ENCODE measurements at places on chromosomes 11 and 22.

GRCh38 chr22:49923445-49923844 is 5.0 kb downstream of the CRELD2 start:
- no peak for DNase-seq

DNA sequence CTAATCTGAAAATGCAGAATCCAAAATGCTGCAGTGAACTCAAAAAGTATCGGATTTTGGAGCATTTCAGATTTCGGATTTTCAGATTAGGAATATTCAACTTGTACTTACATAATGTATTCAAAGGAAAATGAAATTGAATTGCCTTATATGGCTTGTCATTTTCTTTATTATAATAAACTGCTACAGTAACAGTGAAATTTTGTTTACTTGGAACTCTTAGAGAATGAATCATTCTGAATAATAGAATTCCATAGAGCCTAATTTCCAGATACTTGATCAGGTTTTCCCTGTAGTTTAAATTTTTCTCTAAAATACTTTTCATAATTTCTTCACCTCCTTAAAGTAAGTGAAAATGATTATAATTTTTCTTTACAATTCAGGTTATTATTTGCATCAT is 17.3 kb downstream of the TTC17 start:
- DNase-seq: no peak

DNA sequence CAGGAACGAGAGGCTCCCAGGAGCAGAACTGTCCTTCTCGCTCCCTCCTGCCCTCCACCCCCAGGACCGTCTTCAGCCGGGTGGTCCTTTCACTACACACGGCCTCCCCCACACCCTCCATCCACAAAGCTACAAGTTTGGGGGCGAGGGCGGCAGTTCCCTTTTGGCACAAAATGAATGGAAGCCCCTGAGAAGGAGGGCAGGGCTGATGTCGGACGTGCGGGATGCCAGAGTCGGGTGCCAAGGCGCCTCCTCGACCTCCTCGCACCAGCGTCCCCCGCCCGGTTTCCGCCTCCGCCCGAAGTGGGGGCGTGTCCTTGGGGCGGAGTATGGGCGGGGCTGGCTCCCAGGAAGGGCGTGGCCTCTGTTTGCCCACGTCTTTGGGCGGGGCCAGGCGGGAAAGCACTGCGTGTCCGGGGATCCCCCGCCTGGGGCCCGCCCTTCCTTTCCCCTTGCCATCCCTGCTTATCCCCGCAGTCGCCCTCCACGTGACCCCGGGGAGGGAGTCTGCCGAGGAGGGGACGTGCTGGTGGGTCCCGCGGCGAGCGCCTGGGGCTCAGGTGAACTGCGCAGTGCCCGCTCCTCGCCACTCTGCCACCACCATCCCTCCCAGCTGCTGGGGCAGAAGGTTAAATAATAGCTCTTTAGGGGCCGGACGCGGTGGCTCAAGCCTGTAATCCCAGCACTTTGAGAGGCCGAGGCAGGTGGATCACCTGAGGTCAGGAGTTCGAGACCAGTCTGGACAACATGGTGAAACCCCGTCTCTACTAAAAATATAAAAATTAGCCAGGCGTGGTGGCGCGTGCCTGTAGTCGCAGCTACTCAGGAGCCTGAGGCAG is 937 bp upstream of the EFEMP2 start:
- peak; percentile 98 for DNase-seq

DNA sequence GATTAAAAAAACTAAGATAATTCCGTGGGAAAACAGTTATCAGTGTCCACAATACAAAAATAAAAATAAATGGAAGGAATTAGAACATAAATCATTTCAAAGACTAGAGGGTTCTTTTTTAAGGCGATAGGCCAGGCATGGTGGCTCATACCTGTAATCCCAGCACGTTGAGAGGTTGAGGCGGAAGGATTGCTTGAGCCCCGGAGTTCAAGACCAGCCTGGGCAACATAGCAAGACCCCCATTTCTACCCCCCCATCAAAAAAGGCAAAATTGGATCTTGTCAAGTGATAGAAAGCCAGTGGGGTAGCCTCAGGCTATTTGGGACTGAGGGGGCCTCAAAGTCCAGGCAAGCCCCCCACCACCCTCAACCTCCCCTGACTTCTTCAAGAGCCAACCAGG is 20.6 kb upstream of the POLA2 start:
- no peak for DNase-seq

DNA sequence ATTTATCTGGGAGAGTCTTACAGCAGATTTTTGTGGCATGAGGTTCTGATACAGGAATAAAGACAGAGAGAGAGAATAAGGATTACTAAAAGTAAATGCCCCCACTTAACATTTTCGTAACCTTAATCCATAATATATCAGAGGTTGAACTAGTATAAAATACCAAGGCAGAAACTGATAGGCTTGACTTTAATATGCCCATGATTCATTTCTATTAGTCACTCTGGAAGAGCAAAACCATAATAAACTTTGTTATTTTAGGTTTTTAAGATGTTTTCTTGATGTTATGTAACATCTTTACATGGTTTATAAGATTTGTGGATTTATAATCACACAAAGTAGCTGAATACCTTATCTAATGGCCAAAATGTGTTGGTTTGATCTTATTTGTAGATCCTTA is 19.1 kb downstream of the GUCY1A2 start:
- DNase-seq: no peak

- DNase-seq: no peak
These were observed 77.7 kb downstream of the FAM76B start for GRCh38 chr11:95711945-95712221.

DNA sequence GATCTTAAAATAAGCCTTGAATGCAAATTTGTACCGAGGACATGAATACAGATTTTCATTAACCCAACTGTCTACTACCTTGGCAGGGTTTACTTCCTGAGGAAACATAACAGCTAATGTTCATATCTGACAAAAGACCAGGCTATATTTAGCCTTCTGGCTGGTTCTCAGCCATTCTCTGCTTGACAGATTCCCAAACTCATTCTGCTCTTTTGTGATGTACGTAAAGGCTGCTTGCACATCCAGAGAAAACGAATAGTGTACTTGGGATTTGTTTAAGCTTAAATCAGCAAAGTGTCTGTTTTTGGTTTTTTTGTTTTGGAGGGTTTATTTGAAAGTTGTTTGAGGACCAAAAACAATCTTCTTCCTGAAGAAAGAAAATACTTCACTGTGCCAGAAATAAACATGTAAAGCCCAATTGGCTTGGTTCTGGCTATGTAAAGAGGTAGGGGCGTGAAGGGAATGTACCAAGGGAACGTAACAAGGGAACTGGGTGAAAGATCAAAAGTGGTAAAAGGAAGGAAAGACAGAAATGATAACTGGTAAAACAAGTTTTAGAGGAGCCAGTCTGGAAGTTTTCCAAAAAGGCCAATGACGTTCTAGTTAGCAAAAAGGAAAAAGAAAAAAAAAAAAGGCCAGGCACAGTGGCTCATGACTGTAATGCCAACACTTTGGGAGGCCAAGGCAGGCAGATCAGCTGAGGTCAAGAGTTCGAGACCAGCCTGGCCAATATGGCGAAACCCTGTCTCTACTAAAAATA is 21.4 kb upstream of the CRTAM start:
- no peak for DNase-seq

DNA sequence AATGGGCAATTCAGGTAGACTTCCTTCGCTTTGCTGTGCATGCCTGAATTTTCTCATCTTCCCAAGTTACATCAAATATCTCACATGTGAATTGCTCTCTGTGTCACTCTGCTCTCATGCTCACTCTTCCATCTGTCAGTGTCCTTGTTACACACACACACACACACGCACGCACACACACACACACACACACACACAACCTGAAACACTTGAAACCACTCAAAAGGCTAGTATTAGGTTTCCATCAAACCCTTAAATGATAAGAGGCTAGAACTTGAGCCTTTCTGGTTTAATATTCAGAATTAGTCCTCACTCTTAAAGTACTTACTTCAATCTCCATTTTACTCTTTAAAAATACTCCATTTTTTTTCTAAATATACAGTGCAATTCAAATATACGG is 282.4 kb downstream of the C11orf87 start:
- DNase-seq: no peak

DNA sequence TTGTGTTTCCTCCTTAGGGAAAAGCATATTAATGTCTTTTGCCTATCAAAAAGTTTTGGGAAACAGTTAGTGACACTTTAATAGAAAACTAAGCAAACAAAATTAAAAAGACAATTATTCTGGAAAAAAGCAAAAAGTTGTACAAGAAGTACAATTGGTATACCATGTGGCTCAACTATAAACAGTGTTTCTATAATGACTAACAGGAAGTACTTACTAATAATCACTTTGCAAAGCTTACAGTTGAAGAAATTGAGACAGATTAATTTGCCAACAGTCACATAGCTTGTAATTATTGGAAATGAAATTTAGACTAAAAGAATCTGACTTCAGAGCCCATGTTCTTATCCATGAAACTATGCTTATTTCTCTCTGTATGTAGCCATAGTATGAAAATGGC is 24.7 kb downstream of the PPME1 start:
- DNase-seq: no peak

- no peak for DNase-seq
These were observed 163.4 kb downstream of the TRIM29 start for GRCh38 chr11:119974467-119974866.
